A549 treated with ZK216348 at 1 μM for 4 hours (cell line): ENCODE measurements at places on chromosomes 2 and 18. TPM values are rescaled to one million over a fixed set of nuclear protein-coding genes. Genes with fewer than 3 reads are reported as not detected.

Gene ACTG2
- 0.12 to 0.38 TPM (median 0.13 TPM) in 3 of 5 replicates, not detected in the others for total RNA-seq

Gene GCC2
- 9.2 to 20.0 TPM (median 17.7 TPM) in 5 replicates for total RNA-seq

Gene WNT10A
- 0.19 to 0.31 TPM in 2 of 5 replicates, not detected in the others for total RNA-seq

Gene ANKRD30B
- not detected in 5 replicates for total RNA-seq

Gene ASNSD1
- 29.1 to 40.7 TPM (median 34.7 TPM) in 5 replicates for total RNA-seq
